ENCODE measurements at places on chromosomes 4 and X. TPM values are rescaled to one million over a fixed set of nuclear protein-coding genes. Genes with fewer than 3 reads are reported as not detected.

Gene FGD1
- polyA plus RNA-seq = 6.4 TPM

Gene PSAPL1
- not detected for polyA plus RNA-seq

Gene DMP1
- polyA plus RNA-seq = not detected

Gene FAM47C
- not detected for polyA plus RNA-seq

Gene INTU
- 3.1 TPM for polyA plus RNA-seq

Gene NPFFR2
- 1.6 TPM for polyA plus RNA-seq

Gene TSPAN7
- 72.0 TPM for polyA plus RNA-seq

Gene POU3F4
- not detected for polyA plus RNA-seq

Gene CLCN4
- 1.0 TPM for polyA plus RNA-seq

Gene NEIL3
- polyA plus RNA-seq = not detected

Gene SULT1E1
- polyA plus RNA-seq = 0.16 TPM

Gene CT45A8
- polyA plus RNA-seq = not detected

Gene ENPEP
- 2.0 TPM for polyA plus RNA-seq

Gene PTTG2
- polyA plus RNA-seq = 0.56 TPM

Gene ARSJ
- polyA plus RNA-seq = 5.5 TPM

Gene VCX2
- not detected for polyA plus RNA-seq

Gene SH3RF1
- polyA plus RNA-seq = 7.7 TPM

Gene SPANXN5
- polyA plus RNA-seq = not detected

Gene CCDC120
- polyA plus RNA-seq = 4.5 TPM

Gene SOD3
- 247 TPM for polyA plus RNA-seq

Gene MAGEB6B
- polyA plus RNA-seq = not detected

Gene PDGFRA
- polyA plus RNA-seq = 189 TPM

Measured in urinary bladder (tissue), 4 donors.